OCI-M1 (cell line): ENCODE measurements at places on chromosomes 6 and 20.

DNA sequence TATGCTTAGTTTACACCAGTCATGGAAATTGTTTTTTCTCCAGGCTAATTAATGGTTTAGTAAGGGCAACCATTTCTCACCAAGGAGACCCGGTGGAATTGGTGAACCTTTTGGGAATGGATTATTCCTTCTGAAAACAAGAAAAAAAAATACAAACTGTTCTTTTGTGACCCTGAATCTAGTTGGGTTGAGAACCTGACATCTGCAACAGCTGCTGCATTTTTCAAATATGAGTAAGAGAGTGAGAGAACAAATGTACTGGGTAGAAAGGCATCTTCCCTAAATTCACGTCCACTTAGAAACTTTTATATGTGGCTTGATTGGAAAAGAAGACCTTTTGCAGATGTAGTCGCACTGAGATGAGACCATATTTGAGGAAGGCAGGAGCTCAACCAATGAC is 553.4 kb upstream of the EPHA7 start:
- no peak for DNase-seq

GRCh38 chr20:34369265-34369664 is 6.2 kb downstream of the ITCH start:
- no peak for DNase-seq

DNA sequence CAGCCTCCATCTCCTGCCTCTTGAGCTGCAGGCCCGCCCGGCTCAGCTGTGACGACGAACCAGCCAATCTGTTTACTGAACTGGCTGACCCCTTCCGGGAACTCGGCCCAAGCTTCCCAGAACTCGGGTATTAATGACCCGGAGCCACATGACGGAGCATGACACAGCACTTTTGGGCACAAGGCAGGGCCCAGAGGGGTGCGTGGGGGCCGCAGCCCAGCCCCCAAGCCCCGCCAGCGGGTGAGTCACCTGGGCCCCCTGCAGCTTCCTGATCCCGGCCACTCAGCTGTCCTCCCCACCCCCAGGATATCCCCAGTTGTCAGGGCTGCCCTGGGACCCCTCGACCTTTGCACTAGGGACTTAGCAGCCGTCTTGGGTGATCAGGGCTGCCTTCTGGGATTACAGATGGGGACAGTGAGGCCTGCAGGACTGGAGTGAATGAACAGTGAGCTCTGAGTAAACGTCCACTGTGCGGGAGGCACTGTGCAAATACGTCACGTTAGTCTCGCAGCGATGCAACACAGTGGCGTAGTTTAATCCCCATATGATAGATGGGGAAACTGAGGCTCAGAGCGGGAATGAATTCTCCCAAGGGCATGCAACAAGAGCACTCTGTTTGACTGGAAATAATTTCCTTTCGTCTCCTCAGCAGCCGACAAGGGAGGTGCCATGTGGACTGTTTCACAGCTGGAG is 102.1 kb downstream of the CEBPB start:
- peak; percentile 97 for DNase-seq

DNA sequence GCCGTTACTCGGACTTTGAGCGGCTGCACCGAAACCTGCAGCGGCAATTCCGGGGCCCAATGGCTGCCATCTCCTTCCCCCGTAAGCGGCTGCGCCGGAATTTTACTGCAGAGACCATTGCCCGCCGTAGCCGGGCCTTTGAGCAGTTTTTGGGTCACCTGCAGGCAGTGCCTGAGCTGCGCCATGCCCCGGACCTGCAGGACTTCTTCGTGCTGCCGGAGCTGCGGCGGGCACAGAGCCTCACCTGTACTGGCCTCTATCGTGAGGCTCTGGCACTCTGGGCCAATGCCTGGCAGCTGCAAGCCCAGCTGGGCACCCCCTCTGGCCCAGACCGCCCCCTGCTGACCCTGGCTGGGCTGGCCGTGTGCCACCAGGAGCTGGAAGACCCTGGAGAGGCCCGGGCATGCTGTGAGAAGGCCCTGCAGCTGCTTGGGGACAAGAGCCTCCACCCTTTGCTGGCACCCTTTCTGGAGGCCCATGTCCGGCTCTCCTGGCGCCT is 7.2 kb downstream of the SNX21 start:
- no peak for DNase-seq

DNA sequence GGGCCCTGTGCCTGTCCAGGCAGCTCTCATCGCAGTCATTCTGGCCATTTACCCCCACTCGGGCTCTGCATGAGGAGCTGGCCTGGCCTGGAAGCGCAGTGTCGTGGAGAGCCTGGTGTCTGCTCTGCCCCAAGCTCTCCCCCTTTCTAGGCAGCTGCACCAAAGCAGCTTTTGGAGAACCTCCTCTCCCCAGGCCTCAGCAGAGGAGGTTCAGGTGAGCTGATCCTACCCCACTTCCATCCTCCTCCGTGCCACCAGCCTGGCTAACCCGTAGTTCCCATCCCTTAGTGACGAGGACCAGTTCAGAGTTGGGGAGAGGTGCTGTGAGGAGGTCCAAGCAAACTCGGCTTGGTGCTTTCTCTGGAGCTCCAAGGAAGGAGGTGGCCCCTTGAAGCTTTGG is 30.5 kb upstream of the PHACTR3 start:
- DNase-seq, result no peak
